Ureter (tissue), 1 donor: ENCODE measurements at places on chromosomes 6 and 20. TPM values are rescaled to one million over a fixed set of nuclear protein-coding genes. Genes with fewer than 3 reads are reported as not detected.

The GPSM3 gene
- 33.9 TPM for total RNA-seq

DNA sequence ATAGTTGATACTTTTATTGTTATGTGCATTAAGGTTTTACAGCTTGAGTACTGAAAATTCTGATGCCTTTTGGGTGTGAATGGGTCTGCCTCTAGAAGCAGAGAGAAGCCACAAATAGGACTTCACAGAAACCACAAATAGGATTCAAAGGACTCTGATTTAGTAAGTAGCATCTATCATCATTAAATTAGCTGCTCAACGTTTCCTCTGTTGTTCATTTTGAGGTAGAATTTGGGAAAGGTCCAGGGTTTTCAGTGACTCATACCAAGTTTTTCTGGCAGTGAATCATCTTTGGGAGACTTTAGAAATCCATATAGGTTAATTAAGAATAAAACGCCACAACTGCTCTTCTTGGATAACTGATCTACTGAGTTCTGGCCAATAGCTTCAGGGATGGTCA lies 105.1 kb downstream of the PHF3 start:
- no peak for DNase-seq

DNA sequence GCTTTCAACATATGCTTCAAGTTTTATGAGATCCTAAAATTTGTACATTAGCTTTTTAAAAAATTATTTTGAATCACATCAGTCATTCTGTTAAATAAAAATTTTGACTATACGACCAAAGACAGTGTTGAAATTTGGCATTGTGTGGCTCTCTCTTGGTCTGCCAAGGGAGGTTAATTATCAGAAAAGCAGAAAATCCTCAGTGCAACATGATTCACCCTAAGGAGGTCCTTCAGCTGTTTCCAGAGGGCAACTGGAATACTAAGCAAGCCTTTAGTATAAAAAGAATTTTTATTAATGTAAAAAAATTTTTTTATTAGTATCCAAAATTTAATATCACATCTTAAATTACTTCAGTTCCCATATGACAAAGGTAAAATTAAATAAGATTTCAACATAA lies 23.1 kb upstream of the TMEM244 start:
- DNase-seq, result no peak

DNA sequence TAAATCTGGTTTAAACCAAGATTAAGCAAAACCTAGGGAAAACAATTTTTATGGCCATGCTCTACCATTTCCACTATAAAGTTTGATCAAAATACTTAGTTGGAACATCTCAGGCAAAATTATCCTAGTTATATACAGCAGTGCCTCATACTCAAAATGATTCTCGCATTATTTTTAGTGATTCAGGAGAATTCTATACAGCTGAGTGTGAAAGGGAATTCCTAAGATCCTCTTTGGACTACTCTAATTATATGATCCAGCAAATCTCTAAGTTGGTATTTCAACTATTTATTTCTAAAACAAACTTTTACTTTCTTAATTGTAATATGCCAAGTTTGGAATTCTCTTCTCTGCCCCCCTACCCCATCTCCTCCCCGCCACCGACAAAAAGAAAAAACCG lies 8.6 kb downstream of the DTNBP1 start:
- DNase-seq, result no peak

- DNase-seq, result no peak
Measured at GRCh38 chr6:7763881-7764280, 38.0 kb downstream of the BMP6 start.

GRCh38 chr6:111602481-111603011 lies 3.1 kb downstream of the TRAF3IP2 start:
- no peak for DNase-seq

The OLIG3 gene
- not detected for total RNA-seq

The RHAG gene
- total RNA-seq, result not detected

GRCh38 chr6:2763876-2764540 lies 1.2 kb upstream of the WRNIP1 start:
- DNase-seq, result no peak
